ENCODE measurements at places on chromosomes 12 and 14.

DNA sequence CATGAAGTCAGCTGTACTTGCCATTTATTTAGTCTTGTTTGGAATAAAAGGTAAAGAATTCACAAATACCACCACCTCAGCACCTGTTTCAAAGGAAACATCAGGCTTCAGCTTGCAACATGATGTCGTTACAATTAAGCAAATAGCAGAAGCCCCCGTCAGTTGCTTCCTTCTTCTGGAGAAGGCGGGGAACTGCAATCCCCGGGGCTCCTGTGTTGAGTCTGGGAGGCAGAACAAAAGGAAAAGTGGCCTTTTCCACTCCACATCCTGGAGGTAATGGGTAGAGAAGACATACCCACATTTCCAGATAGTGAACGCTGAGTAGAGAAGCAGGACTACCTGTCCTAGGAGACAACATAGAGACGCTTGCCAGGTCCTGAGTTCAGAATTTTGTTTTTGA, 92.8 kb downstream of the DNAH10 start:
- no peak for DNase-seq

DNA sequence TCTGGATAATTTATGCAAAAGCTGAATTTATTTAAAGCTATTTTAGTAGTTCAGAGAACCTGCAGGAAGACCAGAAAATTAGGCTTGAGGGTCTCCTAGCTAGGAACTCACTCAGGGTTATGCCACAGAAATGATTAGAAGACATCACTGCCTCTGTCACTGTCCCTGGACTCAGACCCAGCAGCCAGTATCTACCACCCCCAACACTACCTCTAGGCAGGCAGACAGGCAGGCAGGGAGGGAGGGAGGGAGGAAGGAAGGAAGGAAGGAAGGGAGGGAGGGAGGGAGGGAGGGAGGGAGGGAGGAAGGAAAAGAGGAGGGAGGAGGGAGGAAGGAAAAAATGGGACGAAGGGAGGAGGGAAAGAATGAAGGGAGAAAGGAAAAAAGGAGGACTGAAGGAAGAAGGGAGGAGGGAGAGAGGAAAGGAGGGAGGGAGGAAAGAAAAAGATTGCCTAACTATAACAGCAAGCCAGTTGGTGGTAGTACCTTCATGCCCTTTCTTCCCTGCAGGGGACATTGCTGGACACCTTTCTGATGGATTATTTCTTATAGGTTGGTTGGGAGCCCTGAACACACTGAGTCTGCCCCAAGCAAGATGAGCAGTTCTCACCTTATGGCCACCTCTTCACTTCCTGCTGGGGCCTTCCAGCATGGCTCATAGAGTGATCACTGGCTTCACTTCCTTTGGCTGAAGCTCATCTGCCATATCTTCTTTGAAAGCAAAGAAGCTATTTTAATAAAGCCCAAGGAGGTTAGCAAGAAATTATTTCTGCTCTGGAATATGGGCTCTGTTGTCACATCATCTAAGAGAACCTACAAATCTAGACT, 49.7 kb downstream of the KICS2 start:
- no peak for DNase-seq

DNA sequence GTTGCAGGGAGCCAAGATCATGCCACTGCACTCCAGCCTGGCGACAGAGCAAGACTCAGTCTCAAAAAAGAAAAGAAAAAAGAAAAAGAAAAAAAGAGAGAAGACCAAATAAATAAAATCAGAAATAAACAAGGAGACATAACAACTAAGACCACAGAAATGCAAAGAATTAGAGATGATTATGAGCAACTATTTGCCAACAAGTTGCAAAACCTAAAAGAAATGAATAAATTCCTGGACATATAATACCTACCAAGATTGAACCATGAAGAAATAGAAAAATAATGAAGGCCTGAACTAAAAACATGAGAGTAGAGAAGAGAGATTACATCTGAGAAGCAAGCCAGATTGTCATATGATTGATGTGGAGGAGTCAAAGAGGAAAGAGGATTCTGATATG, 17.6 kb upstream of the EPS8 start:
- no peak for DNase-seq

DNA sequence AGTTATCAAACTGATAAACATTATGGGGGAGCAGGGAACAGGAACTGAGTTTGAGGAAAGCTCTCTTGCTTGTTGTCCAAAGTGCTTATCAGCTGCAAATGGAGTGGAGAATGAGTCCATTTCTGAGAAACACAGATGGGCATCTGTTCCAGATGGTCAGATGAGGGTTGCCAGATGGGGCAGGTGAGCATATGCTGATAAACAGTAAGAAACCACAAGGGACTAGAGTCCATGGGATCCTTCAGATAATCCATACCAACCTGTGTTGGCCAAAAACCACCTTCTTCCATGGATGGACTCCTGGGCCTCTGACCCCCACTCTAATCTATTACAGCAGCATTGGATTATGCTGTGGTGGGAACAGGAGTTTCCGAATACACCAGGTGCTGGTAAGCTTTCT, 38.3 kb downstream of the GNS start:
- no peak for DNase-seq

DNA sequence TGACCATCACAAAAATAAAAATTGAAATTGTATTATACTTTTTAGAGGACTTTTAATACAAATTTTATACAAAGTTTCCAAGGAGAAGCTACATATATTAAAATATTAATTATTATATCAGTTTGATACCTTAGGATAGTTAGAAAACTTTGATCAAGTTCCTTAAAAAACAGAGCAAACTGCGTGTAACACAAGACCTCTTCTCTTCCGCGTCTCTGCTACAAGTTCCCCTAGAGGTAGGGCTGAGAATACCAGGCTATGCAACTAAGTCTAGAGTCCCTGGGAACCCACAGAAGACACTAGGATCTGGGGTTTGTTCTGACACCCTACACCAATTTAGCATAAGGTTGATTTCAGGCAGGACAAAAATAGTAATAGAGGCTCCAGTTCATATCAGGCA, 319.0 kb downstream of the FOXG1 start:
- no peak for DNase-seq

DNA sequence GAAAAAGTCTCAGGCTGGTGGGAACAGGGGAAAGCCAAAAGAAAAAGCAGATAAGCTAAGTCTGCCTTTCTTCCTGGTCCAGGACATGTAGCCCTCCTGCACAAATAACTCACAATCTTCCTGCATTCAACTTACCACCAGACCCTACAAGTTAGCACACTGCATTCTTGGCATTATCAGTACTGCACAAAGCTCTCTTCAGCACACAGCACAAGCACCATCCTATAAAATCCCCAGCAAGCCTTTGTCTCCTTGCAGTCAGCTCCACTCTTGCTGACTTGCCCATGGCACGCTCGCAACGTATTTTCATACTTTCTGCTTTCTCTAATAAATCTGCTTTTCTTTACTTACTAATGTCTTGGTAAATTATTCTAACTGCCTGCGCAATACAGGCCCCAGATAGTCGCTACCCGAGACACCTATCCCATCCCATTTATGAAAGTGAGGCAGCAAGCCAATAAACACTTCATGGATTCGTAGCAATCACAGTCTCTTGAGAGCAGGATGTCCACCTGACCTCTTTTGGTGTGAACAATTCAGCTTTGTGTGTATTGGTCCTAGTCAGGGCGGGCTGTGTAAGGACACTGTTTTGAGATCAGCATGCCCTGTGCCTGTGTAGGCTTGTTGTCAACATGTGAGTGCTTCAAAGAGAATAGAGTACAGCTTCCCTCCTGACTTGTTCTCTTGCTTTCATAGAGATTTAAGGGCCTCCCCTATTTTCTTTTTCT, 49.0 kb downstream of the TMEM117 start:
- no peak for DNase-seq

GRCh38 chr12:82366197-82366596, 7.9 kb downstream of the METTL25 start:
- no peak for DNase-seq

- no peak for DNase-seq
Measured at GRCh38 chr12:9969673-9970072, 1.5 kb upstream of the CLEC12A start.

- DNase-seq, result no peak
Measured at GRCh38 chr14:70006699-70007098, 127.5 kb downstream of the SMOC1 start.

- no peak for DNase-seq
Measured at GRCh38 chr14:61360796-61361525, 39.6 kb downstream of the PRKCH start.

GRCh38 chr12:124883263-124884130, 19.8 kb upstream of the SCARB1 start:
- DNase-seq, result no peak

GRCh38 chr12:124929649-124930419, 15.4 kb upstream of the UBC start:
- DNase-seq, result no peak

- DNase-seq, result no peak
Measured at GRCh38 chr14:54322246-54322645, 74.6 kb upstream of the CDKN3 start.

- DNase-seq, result no peak
Measured at GRCh38 chr12:3727877-3728632, 24.9 kb downstream of the CRACR2A start.

- no peak for DNase-seq
Measured at GRCh38 chr12:128600886-128601285, 222.9 kb downstream of the SLC15A4 start.

DNA sequence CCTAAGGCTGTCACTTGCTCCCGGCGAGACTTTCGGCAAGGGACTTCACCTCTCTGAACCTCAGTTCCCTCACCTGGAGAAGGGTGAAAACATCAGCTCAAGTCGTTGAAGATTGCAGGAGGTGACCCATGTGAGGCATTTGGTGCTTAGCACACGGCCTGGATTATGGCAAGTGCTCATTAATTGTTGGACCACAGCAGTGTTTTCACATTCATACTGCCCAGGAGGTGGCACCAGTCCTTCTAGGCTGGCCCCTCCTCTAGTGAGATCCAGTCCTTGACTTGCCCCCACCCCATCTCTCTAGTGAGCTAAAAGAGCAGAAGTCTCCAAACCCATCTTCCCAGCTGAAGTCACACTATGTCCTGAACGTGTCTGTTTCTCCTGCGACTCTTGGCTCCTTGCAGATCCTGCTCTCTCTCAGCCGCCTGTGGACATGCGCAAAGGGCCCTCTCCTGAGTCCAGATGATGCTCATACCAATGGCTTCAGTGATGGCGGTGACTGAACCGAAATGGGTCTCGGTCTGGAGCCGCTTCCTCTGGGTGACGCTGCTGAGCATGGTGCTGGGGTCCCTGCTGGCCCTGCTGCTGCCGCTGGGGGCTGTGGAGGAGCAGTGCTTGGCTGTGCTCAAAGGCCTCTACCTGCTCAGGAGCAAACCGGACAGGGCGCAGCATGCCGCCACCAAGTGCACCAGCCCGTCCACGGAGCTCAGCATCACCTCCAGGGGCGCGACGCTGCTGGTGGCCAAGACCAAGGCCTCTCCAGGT, 1.6 kb downstream of the FICD start:
- no peak for DNase-seq

- DNase-seq, result no peak
Measured at GRCh38 chr14:94009767-94010166, 12.7 kb downstream of the CCDC197 start.

DNA sequence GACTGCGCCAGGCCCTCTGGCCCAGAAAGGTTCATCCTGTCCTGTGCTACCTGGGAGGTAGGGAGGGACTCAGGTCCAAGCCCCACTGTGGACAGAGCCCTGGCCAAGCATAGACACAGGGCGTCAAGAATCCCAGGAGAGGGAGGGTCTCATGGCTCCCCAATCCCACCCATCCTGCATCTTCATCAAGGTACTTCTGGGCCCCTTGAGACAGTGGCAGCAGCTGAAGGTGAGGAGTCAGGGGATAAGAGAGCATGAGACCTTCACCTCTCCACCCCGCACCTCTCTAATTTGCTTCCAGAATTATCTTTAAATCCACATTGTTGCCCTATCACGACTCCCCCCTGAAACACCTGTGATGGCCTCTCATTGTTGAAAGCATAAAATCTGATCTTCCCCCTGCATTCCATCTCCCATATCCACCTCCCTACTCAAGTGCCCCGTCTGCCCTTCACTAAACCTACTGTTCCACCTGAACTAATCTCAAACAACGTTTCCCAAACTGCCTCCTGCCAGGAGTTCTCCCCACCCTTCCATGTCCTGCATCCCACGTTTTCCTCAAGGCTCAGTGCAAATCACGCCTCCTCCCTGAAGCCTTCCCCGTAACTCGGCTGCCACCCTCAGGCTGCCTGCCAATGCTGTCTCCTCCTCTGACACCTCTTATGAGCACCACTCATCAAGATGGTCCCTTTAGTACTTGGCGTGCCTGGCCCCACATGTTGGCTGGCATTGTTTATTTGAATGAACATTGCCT, 27.1 kb downstream of the KRT18 start:
- no peak for DNase-seq

- DNase-seq, result no peak
Measured at GRCh38 chr12:26701604-26702215, 131.3 kb downstream of the ITPR2 start.

GRCh38 chr14:99318091-99318958, 46.3 kb upstream of the BCL11B start:
- no peak for DNase-seq

- no peak for DNase-seq
Measured at GRCh38 chr12:66035288-66035966, 95.1 kb downstream of the LLPH start.

- DNase-seq, result no peak
Measured at GRCh38 chr12:68871921-68872320, 61.0 kb downstream of the CPM start.
